ENCODE measurements at places on chromosomes 4 and X. TPM values are rescaled to one million over a fixed set of nuclear protein-coding genes. Genes with fewer than 3 reads are reported as not detected.

The IRS4 gene
- polyA plus RNA-seq: not detected

The FAM47E gene
- not detected for polyA plus RNA-seq

The SULT1E1 gene
- not detected for polyA plus RNA-seq

DNA sequence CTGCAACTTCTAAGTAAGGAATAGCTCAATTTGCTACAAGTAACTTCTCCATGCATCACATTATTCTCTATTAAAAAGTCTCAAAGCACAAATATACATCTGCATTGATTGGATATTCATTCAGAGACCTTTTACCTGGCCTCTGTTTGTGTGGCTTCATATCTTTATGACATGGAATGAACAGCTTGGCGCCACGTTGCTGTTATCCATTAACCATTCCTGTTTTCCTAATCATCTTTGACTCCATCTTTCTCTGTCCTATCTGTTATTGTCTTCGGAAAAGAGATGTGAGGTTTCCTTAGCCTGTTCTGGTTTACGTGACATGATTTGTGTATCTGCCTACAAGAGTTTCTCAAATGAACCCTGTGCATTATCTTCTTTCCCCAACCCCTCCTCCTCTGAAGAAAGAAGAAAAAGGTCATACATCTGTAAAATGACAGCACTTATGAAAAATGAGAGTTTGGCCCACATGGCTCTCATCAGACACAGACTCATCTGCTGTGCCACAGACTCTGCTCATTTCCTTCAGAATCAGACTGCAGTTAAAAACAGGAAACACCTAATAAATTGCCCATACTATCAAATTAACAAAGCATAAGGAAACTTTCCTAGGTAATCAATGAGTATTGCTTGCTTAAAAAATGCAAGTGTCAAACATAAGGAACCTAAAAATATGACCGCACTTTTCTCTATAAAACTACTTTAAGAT lies 347.6 kb upstream of the FAM241A start:
- no peaks in the 10 kb centered on the region for H3K36me3 ChIP-seq
- no peaks in the 10 kb centered on the region for H3K4me1 ChIP-seq
- H3K27ac ChIP-seq: no peak overlapping the region
- no peak for DNase-seq
- H3K4me3 ChIP-seq: no peak overlapping the region
- no peaks in the 10 kb centered on the region for H3K27me3 ChIP-seq

GRCh38 chr4:11118513-11118912 lies 310.2 kb downstream of the HS3ST1 start:
- no peak for DNase-seq
- no peak overlapping the region for H3K27ac ChIP-seq
- H3K4me1 ChIP-seq: no peaks in the 10 kb centered on the region
- H3K27me3 ChIP-seq: no peaks in the 10 kb centered on the region

DNA sequence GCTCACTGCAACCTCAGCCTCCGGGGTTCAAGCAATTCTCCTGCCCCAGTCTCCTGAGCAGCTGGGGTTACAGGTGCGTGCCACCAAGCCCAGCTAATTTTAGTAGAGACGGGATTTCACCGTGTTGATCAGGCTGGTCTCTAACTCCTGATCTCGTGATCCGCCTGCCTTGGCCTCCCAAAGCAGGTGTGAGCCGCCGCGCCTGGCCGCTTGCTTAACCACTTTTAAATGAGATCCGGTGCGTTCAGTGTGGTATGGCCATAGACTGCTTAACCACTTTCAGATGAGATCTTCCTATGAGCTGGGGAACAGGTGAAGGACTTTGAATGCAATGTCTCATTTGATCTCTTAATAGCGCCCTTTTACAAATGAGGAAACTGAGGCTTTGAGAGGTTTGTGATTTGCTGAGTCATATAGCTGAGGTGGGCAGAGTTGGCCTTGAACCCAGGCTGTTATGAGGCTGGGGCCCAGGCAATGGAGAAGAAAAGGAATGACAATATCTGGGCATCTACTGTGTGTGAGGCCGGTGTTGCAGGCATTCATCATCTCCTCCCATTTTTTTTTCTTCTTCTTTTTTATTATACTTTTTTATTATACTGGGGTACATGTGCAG lies 41.9 kb upstream of the NSG1 start:
- H3K27me3 ChIP-seq: no peaks in the 10 kb centered on the region
- H3K4me3 ChIP-seq: no peak overlapping the region
- no peak overlapping the region for H3K27ac ChIP-seq
- no peaks in the 10 kb centered on the region for H3K4me1 ChIP-seq
- DNase-seq: no peak

DNA sequence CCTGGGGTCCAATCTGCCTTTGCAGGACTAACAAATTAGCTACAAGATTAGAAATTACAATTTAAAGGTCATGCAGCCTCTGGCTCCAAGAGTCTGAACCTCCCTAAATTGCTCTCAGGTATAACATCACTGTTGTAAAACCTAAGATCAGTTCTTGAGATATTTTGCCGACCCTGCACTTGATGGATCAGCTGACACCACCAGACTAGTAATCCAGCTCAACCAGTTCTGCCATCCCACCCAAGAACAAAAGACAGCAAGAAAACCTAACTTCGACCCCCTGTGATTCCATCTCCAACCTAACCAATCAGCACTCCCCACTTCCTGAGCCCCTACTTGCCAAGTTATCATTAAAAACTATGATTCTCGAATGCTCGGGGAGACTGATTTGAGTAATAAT lies 323.0 kb upstream of the BOD1L1 start:
- H3K36me3 ChIP-seq: no peaks in the 10 kb centered on the region
- no peak for DNase-seq
- H3K27ac ChIP-seq: no peak overlapping the region
- no peak overlapping the region for H3K4me3 ChIP-seq

GRCh38 chr4:83114576-83114975 lies at the start of gene PLAC8:
TSS of gene PLAC8 (minus strand) at chr4:83114729. CDS start at chr4:83107921, 6,808 bp downstream.
- H3K4me1 ChIP-seq: peaks cover 66% of the 10 kb centered on the region
- no peaks in the 10 kb centered on the region for H3K36me3 ChIP-seq
- peak within 1 kb of the TSS; percentile 85 for H3K4me3 ChIP-seq
- no peak for DNase-seq
- peak within 1 kb of the TSS; percentile 87 for H3K27ac ChIP-seq

DNA sequence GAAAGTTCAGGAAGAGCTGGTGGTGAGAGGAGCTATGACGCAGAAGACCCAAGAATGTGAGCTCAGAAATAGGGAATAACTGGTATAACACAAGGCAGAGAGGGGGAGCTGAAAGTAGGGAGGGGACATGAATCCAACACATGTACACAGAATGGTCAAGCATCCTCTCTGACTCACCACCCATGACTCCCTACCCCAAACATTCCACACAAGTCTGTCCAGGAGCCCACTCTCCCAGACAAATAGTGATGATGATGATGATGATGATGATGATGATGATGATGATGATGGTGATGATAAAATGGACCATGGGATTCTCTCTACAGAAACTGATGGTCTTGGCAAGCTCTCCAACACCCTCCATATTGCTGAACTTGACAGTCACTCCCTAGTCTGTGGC lies 46.4 kb downstream of the NAT8L start:
- no peak for DNase-seq
- no peaks in the 10 kb centered on the region for H3K4me1 ChIP-seq
- H3K4me3 ChIP-seq: no peak overlapping the region
- H3K27ac ChIP-seq: no peak overlapping the region

DNA sequence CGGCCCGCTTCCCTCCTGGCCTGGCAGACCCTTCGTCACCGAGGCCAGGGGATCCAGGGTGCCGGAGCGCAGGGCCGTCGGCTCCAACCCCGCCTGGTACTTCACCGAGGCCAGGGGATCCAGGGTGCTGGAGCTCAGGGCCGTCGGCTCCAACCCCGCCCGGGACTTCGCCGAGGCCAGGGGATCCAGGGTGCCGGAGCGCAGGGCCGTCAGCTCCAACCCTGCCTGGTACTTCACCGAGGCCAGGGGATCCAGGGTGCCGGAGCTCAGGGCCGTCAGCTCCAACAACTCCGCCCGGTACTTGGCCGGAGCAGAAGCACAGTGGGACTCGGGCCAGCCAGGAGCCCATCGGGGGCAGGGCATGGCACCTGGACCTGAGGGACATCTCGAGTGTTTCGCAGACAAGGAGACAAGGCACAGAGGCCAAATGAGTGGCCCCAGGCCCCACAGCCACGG lies 85.1 kb downstream of the FAM53A start:
- H3K27me3 ChIP-seq: no peaks in the 10 kb centered on the region
- H3K4me1 ChIP-seq: no peaks in the 10 kb centered on the region
- no peak overlapping the region for H3K27ac ChIP-seq
- no peaks in the 10 kb centered on the region for H3K36me3 ChIP-seq

DNA sequence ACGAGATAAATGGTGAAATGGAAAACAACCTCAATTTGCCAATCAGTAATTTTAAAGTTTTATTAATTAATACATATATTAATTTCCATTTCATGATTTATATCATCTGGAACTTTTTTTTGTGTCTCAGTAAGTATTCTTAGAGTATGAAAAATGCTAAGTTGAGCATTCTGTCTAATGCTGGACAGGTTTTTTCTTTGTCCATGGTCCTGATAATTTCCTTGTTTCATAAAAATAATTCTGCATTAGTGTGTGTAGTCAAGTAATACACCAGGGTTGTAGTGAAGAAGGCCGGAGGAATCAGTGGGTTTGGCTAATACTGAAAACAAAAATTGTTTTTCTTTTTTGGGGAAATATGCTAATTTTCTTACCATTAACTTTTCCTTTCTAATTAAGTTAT lies 9.9 kb downstream of the ANAPC4 start:
- H3K4me1 ChIP-seq: no peaks in the 10 kb centered on the region
- H3K27me3 ChIP-seq: no peaks in the 10 kb centered on the region
- no peak overlapping the region for H3K27ac ChIP-seq
- peaks cover 95% of the 10 kb centered on the region for H3K36me3 ChIP-seq
- no peak overlapping the region for H3K4me3 ChIP-seq

DNA sequence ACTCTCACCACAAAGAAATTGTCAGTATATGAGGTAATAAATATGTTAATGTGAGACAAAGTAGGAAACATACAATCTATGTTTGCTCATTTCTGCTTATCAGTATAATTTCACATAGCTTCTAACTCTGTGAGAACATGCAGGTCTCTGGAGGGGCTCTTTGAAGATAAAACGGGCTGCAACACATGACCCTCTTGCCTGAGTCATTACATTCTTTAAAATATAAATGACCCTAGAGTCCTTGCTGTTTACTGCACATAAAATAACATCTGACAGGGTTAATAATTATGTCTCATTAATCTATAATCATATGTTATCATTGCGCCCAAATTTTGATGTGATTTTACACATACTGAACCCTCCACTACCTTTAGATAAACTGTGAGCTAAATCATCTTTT lies 681.5 kb downstream of the ARAP2 start:
- no peak for DNase-seq
- H3K27me3 ChIP-seq: no peaks in the 10 kb centered on the region
- no peaks in the 10 kb centered on the region for H3K4me1 ChIP-seq
- no peak overlapping the region for H3K4me3 ChIP-seq
- no peaks in the 10 kb centered on the region for H3K36me3 ChIP-seq
- H3K27ac ChIP-seq: no peak overlapping the region

DNA sequence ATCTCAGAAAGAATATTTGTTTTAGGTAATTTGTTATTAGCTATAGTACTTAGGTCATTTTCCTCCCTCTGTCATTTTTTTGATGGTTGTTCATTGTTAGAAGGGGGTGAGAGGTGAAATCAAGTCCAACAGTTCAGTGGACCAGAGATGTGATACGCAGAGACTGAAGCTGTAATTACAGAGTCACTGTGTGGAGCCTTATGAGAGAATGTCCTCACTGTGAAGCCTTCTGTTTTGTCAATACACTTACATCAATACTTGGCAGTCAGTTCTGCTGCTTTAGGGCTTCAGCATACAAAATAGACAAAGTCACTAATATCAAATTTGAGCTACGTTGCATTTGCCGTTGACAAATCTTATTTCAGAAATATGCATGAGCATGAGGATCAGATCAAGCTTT lies 692.5 kb downstream of the C4orf33 start:
- H3K4me1 ChIP-seq: no peaks in the 10 kb centered on the region
- H3K27ac ChIP-seq: no peak overlapping the region
- no peak for DNase-seq
- no peaks in the 10 kb centered on the region for H3K27me3 ChIP-seq
- no peaks in the 10 kb centered on the region for H3K36me3 ChIP-seq

DNA sequence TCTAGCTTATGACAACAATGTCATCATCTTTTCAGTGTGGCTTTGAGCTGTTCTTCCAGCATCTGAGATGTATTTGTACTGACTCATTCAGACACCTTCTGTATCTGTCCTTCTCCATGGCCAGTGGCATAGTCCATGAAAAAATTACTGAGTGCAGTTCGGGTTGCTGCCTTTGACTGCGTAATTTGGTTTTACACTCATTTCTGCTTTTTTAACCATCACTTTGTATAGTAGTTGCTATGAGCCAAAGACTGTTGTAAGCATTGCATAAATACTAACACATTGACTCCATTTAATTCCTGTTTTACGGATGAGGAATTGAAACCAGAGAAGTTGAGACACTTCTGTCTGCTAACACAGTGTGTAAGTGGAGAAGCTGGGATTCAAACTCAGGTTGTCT lies 190.7 kb upstream of the MID1 start:
- H3K27me3 ChIP-seq: no peaks in the 10 kb centered on the region
- no peaks in the 10 kb centered on the region for H3K36me3 ChIP-seq
- H3K4me3 ChIP-seq: no peak overlapping the region

DNA sequence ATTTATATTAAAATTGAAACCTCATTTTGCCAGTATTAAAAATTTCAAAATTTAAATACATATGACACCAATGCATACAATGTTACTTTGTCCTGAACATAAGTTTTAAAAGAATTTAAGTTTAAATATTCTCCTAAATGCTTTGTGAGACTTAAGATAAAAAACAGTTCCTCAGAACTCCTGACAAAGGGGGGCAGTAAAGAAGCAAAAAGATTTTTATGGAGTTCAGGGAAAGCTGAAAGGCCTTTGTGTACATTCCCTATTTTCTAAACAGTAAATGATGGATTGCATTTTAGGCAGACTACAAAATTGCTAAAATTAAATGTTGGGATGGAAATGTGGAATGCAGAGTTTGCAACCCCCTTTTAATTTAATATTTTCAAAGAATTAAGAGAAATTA lies 81.7 kb downstream of the SNCA start:
- no peak overlapping the region for H3K4me3 ChIP-seq
- H3K27ac ChIP-seq: no peak overlapping the region
- H3K27me3 ChIP-seq: no peaks in the 10 kb centered on the region
- no peaks in the 10 kb centered on the region for H3K4me1 ChIP-seq

GRCh38 chrX:56800801-56801200 lies 71.8 kb downstream of the NBDY start:
- peak; percentile 12 for DNase-seq
- no peaks in the 10 kb centered on the region for H3K36me3 ChIP-seq
- H3K27me3 ChIP-seq: no peaks in the 10 kb centered on the region
- H3K4me3 ChIP-seq: no peak overlapping the region
- peaks cover 25% of the 10 kb centered on the region for H3K4me1 ChIP-seq

- peaks cover 2% of the 10 kb centered on the region for H3K27me3 ChIP-seq
- no peak overlapping the region for H3K27ac ChIP-seq
- no peaks in the 10 kb centered on the region for H3K4me1 ChIP-seq
These were observed 22.6 kb upstream of the PHF8 start for GRCh38 chrX:54066841-54067240.

- no peaks in the 10 kb centered on the region for H3K4me1 ChIP-seq
- H3K27ac ChIP-seq: no peak overlapping the region
- H3K36me3 ChIP-seq: no peaks in the 10 kb centered on the region
- no peak for DNase-seq
- H3K4me3 ChIP-seq: no peak overlapping the region
These were observed 609.6 kb upstream of the SPANXN1 start for GRCh38 chrX:144637731-144638130.

Data from CD14-positive monocyte (primary cell).